ENCODE measurements at places on chromosomes 4 and X.

DNA sequence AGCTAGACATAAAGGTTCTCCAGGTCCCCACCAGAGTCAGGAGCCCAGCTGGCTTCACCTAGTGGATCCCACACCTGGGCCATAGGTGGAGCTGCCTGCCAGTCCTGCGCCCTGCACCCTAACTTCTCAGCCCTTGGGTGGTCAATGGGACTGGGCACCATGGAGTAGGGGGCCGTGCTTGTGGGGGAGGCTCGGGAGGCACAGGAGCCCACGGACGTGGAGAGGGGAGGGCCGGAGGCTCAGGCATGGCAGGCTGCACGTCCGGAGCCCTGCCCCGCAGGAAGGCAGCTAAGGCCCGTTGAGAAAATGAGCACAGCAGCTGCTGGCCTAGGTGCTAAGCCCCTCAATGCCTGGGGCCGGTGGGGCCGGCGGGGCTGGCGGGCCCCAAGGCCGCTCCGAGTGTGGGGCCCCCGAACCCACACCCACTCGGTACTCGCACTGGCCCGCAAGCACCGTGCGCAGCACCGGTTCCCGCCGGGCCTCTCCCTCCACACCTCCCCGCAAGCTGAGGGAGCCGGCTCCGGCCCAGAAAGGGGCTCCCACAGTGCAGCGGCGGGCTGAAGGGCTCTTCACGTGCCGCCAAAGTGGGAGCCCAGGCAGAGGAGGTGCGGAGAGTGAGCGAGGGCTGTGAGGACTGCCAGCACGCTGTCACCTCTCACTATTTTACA lies 291.1 kb downstream of the KLHL4 start:
- DNase-seq: no peak

GRCh38 chr4:167109859-167110258 lies 124.4 kb downstream of the SPOCK3 start:
- DNase-seq: no peak

GRCh38 chr4:107066621-107067020 lies 30.5 kb upstream of the DKK2 start:
- no peak for DNase-seq

DNA sequence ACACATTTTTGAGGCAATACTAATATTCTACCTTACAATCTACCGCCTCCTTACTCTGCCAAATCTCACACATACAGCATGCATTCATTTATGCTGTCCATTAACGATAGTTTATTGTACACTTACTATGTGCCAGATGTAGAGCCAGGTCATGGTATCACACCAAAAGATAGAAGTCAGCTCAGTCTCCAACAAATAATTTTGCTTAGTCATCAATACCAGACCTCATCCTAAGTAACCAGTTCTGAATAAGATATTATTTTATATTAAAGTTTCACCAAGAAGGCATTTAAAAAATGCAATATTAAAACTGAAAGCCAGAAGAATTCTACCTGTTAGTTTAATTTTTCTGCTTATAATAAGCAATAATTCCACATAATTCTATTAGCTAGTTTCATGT lies 60.6 kb upstream of the TTC29 start:
- no peak for DNase-seq

DNA sequence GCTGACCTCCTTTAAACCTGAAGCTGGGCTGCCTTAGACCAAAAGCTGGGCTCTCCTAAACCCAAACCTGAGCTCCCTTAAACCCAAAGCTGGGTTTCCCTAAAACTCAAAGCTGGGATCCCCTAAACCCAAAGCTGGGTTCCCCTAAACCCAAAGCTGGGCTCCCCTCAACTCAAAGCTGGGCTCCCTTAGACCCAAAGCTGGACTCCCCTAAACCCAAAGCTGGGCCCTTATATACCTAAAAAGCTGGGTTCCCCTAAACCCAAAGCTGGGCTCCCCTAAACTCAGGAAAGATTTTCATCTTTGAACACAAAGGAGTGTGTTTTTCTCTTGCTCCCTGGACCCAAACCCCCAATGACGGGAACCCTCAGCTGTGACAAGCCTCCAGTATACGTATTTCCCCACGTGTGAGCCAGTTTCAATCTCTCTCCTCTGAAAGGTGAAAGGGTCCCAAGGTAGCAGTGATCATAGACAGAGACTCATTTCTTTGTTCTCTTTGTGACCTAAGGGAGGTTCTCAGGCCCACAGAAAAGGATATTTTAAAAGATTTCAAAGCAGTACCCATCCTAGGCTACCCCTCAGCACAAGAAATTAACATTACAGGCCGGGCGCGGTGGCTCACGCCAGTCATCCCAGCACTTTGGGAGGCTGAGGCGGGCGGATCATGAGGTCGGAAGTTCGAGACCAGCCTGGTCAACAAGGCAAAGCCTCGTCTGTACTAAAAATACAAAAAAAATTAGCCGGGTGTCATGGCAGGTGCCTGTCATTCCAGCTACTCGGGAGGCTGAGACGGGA lies 31.3 kb upstream of the ASMTL start:
- DNase-seq: no peak

DNA sequence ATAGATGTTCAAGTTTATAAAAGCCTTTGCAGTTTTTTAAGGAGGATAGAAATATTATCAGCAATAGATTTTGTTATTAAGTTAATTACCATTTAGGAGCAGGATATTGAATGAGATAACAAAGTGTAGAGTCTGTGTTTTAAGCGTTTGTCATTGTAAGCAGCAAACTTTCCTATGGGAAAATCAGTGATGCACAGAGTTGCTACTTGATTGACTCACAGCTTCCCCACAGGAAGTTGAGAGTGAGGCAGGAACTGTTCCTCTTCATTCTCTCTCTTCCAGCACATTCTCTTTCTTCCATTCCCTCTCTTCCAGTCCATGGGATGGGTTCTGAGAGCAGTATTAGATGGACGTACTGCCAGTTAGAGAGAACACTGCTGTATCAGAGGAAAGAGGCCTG lies 867.7 kb upstream of the AGA start:
- no peak for DNase-seq

- DNase-seq: no peak
Observed at GRCh38 chrX:47198026-47198686, 4.5 kb downstream of the UBA1 start.

- peak; percentile 11 for DNase-seq
Observed at GRCh38 chr4:55635741-55636655, at the start of gene NMU. NMU (minus strand) TSS chr4:55636298; CDS start chr4:55636192, 106 bp downstream.
